ENCODE measurements at places on chromosomes 7 and 10.
A peak's percentile ranks its signal among the peaks of the same experiment; 100 is the strongest.

GRCh38 chr10:52879091-52879807 lies 106.7 kb upstream of the MBL2 start:
- peak; percentile 13 for DNase-seq

DNA sequence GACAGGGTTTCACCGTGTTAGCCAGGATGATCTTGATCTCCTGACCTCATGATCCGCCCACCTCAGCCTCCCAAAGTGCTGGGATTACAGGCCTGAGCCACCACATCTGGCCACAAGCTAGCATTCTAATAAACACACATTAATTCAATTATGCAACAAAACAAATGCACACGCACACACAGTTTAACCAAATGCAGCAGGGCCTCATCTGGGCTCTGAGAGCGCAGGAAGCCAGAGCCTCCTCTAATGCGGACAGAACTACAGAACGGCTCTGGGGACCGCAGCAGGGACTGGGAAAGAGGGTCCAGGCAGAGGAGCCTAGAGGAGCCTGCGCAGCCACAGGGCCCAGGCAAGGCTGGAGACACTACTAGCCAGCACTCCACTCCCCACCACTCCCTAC lies 3.8 kb downstream of the MAD1L1 start:
- no peak for DNase-seq

DNA sequence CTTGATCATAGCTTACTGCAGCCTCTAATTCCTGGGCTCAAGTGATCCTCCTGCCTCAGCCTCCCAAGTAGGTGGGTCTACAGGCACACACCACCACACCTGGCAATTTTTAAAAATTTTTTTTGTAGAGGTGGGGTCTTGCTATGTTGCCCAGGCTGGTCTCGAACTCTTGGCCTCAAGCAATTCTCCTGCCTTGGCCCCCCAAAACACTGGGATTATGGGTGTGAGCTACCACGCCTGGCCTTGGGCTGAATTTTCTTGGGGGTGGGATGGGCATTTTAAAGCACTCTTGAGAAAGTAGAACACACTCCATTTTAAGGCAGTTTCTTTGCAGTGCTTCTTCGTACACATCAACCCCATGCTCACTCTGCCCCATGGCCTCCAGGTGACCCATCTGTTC lies 28.7 kb downstream of the TBXAS1 start:
- DNase-seq, result no peak

GRCh38 chr10:44974628-44975430 lies 3.8 kb downstream of the DEPP1 start:
- DNase-seq, result peak; percentile 90

GRCh38 chr7:30612658-30613265 lies 18.1 kb downstream of the GARS1 start:
- no peak for DNase-seq

GRCh38 chr7:123154231-123154860 lies 45.4 kb downstream of the SLC13A1 start:
- peak; percentile 40 for DNase-seq

- no peak for DNase-seq
Observed at GRCh38 chr10:103720964-103721335, 134.4 kb downstream of the SH3PXD2A start.

- peak; percentile 51 for DNase-seq
Observed at GRCh38 chr7:108014747-108015682, 12.1 kb upstream of the LAMB1 start.

GRCh38 chr7:94576316-94576715 lies 66.7 kb downstream of the CASD1 start:
- DNase-seq, result no peak

Data from urothelium cell line (cell line).